Anterior cingulate cortex (tissue), 58 donors: ENCODE measurements at places on chromosomes 16 and 17.

DNA sequence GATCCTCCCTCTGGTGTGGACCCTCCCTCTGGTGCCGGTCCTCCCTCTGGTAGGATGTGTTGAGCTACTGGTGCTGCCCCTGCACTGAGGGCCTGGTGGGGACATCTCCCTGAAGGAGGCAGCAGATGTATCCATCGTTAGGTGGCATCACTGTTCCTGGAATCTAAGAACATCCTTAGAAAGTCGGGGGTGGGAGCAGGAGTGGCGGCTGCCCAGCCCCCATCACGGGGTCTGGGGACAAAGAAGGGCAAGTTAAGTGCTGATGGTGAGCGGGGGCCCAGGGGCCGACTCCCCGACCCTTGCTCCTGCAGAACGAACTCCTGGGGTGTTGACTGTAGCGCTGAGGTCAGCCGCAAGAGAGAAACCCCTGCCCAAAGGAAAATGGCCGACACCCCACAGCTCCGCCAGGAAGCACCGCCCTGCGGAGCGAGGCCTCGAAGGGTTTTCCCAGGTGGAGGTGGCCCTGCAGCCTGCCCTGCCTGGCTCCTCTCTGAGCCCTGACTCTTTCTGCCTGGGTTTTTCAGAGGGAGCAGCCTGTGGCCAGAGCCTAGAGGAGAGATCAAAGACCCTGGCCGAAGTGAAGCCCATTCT lies 5.5 kb downstream of the CTU2 start:
- DNase-seq, result no peak

GRCh38 chr17:58996968-58997367 lies 109.7 kb downstream of the TRIM37 start:
- no peak for DNase-seq

DNA sequence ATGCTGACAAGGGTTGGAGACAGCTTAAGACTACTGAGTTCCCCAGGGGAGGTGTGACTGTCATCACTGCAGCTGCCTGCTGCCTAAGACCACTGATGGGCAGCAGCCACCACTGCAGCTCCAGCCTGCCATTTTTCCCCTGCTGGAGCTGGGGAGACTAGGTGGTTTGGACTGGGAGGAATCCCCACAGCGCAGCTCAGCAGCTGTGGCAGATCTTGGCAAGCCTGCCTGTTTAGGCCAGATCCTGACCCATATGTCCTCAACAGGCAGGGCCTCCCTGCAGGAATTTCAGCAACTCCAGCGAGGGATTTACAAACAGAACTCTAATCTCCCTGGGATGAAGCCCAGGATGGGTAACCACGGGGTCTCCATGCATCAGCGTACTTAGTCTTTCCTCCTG lies 356.4 kb upstream of the TOM1L1 start:
- DNase-seq, result no peak

GRCh38 chr17:32019228-32019627 lies 12.0 kb downstream of the LRRC37B start:
- no peak for DNase-seq

DNA sequence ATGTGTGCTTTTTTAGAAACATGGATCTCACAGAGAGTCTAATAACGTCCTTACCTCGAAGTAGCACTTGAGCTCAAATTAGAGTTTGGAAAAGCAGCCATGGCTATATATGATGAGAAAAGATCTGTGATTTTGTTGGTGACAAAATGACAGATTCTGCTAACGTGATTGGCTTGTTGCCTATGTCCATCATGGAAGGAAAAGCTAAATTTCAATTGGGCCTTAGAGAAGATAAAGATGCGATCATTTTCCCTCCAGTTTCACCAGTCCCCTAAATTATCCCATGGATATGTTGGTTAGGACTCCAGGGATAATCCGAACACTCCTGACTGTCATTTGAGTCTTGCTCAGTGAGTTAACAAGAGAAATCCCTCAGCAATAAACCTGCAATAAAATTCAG lies 175.8 kb downstream of the C16orf95 start:
- DNase-seq, result no peak

- DNase-seq, result no peak
Measured at GRCh38 chr17:79986411-79987186, 49.1 kb downstream of the TBC1D16 start.

DNA sequence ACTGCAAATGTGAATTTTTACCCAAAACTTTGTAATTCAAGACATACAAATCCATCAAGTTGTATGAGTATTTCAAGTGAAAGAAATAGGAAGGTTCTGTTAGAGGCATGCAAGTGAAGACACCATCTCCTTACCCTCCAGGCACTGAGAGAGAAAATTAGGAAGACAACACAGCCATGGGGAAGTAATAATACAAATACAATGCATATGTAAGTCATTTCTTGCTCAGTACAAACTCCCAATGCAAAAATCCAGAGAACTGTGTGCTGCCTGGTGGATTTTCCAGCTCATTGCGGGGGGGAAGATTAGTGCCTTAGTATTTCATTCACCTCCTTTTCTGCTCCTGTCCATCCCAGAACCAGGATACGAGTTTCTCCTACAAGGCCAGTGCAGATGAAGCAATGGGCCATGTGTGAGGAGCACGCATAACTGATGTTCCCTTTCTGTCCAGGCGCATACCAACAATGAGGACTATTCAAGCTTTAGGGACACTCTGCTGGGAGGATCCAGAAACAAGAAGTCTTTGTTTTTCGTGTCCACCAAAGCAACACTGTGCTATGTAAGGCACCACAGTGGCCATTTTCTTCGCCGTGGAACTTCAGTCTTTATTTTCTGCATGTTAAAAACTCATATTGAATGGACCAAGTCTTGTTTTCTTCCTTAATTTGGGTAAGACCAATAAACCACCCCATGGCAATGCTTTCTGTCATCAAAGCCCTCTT lies 143.7 kb upstream of the RCVRN start:
- peak; percentile 83 for DNase-seq

GRCh38 chr17:16973760-16974540 lies 2.0 kb upstream of the TNFRSF13B start:
- DNase-seq, result no peak
